Activated CD4-positive, alpha-beta T cell treated with anti-CD3 and anti-CD28 coated beads, Interleukin-2, amount 10 ng/mL, durations not matched to agents 24 days and 14 days (primary cell): ENCODE measurements at places on chromosomes 7 and 10.

- DNase-seq: no peak
Measured at GRCh38 chr7:20316706-20317105, 14.0 kb upstream of the ITGB8 start.

- no peak for DNase-seq
Measured at GRCh38 chr7:63025815-63026214, 972.8 kb upstream of the ZNF722 start.

- DNase-seq: no peak
Measured at GRCh38 chr7:33261585-33261984, 132.2 kb downstream of the BBS9 start.

DNA sequence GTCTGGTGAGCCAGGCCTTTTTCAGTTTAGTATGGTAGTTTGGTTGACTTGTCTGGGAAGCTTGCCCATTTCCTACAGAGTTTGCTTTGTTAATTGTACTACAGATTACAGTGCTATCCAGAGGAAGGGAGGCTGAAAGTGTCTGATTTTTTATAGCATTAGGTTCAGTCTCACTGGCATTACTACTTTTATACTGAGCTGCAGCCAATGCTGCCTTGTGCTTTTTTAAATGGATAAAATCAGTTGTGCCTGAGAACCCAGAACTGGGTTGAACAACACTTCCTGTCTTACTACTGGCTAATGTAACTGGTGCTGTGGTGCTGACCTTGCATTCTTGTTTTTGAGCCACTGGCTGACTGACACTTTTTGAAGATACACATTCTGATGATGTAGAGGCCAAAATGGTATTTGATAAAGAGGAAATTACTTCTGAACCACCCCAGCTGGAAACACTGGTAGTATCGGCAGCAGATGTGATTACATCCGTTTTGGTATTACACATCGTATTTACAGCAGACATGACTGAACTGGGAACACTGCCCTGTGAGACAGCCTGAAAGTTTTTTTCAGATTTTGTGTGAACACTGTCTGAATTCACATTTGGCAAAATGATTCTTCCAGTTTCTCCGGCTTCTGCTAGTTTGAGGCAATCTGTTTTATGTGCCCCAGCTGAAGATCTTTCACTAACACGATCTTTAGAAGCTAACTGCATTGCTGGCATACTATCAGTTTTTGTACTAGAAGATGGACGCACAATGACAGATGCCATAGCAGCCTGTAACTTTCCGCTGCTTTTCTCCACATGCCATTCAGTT, 74.1 kb downstream of the NRBF2 start:
- peak; percentile 64 for DNase-seq

- no peak for DNase-seq
Measured at GRCh38 chr10:1706711-1707110, 30.6 kb downstream of the ADARB2 start.

DNA sequence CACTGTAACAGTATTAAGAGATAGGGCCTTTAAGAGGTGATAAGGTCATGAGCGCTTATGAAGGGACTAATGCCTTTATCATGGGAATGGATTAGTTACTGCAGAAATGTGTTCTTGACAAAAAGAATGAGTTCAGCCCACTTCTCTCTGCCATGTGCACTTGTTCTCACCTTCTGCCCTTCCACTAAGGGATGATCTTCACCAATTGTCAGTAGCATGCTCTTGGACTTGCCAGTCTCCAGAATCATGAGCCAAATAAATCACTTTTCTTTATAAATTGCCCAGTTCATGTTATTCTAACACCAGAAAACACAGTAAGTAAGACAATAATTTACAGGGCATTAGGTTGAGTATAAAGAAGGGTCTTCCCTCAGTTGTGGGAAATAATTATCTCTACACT, 189.1 kb downstream of the CRPPA start:
- no peak for DNase-seq
